ENCODE measurements at places on chromosomes 13 and 19.

- DNase-seq: peak; percentile 68
Measured at GRCh38 chr19:46489445-46490272, 6.0 kb downstream of the PNMA8B start.

DNA sequence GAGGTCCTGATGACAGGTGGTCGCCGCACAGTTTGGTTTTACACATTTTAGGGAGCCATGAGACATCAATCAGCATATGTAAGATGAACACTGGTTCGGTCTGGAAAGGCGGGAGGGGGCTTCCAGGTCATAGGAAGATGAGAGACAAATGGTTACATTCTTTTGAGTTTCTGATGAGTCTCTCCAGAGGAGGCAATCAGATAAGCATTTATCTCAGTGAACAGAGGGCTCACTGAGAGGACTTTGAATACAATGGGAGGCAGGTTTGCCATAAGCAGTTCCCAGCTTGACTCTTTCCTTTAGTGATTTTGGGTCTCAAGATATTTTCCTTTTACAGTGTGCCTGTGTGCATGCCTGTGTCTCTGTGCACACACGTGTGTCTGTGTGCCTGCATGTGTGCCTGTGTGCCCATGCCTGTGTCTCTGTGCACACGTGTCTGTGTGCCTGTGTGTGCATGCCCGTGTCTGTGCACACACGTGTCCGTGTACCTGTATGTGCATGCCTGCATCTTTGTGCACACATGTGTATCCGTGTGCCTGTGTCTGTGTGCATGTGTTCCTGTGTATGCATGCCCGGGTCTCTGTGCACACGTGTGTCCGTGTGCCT, 35.5 kb upstream of the TMEM255B start:
- no peak for DNase-seq

DNA sequence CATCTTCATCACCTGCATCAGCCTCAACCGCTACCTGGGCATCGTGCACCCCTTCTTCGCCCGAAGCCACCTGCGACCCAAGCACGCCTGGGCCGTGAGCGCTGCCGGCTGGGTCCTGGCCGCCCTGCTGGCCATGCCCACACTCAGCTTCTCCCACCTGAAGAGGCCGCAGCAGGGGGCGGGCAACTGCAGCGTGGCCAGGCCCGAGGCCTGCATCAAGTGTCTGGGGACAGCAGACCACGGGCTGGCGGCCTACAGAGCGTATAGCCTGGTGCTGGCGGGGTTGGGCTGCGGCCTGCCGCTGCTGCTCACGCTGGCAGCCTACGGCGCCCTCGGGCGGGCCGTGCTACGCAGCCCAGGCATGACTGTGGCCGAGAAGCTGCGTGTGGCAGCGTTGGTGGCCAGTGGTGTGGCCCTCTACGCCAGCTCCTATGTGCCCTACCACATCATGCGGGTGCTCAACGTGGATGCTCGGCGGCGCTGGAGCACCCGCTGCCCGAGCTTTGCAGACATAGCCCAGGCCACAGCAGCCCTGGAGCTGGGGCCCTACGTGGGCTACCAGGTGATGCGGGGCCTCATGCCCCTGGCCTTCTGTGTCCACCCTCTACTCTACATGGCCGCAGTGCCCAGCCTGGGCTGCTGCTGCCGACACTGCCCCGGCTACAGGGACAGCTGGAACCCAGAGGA, 2.6 kb downstream of the P2RY11 start:
- DNase-seq: no peak

- DNase-seq: no peak
Measured at GRCh38 chr13:43339805-43340550, 316.6 kb downstream of the DNAJC15 start.

DNA sequence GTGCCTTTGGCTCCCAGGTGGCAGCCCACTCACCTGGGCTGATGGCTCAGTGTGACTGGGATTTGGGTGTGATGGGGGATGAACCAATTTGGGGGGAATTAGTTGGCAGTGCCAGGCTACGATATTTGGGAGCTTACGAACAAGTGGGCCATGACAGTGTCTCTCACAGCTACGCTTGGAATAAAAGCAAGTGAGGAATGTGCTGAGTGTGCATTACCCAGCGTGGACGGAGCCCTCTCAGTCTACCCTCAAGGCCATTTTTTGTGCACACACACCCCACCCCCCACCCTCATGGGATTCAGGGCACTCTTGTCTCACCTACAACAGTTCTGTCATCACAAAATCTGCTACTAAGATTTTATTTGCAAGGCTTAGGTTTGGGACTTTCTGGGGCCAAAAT, 329.1 kb downstream of the NDFIP2 start:
- no peak for DNase-seq

DNA sequence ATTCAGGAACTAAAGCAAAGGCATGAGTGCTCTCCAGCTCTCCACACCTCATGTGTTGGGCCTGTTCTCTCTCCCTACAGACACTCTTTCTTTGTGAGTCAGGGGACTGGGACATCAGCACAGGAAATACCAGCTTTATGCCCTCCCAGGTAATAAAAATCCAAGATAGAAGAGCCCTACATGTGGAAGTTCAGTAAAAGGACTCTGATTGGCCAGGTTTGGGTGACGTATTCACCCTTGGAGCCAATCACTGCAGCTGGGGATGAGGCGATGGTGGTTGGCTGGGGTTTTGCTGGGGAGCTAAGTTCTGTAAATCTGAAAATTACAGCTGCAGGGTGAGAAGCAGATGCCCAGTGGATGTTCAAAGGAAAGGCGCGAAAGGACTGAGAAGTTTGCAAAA, 32.5 kb downstream of the CCDC70 start:
- no peak for DNase-seq

DNA sequence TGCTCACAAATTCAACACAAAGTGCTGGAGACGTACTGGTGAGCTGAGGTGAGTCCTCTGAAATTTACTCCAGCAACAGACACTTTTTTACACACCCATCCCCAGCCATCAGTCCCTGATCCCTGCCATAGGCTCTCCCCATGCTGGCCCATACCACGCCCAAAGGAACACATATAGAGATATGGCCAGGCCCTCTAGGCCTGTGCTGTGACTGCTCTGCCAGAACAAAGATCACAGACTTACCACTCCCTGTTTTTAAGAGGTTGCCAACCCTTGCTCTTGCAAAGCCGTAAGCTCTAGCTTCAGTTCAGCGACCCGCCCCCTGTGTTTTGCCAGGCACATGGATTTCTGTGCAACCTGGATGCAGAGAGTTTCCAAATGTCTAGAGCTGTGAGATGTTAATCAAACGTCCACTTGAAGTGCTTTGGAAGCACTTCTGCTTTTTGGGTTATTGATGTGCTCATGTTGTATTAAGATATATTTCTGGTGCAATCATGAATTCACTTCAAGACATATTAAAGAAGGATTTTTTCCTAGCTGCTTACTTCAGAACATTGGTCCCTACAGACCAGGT, 59.7 kb downstream of the DLEU7 start:
- DNase-seq: no peak

Measured in AG10803 (cell line).